Posterior vena cava (tissue), 2 donors: ENCODE measurements at places on chromosomes 16 and 17. TPM values are rescaled to one million over a fixed set of nuclear protein-coding genes. Genes with fewer than 3 reads are reported as not detected.
A peak's percentile ranks its signal among the peaks of the same experiment; 100 is the strongest.

GRCh38 chr17:79932451-79933306 is 93.4 kb upstream of the CBX4 start:
- DNase-seq: no peak

- DNase-seq: peak; percentile 92
Observed at GRCh38 chr16:566475-567372, at the start of gene NHLRC4. Gene NHLRC4 (plus strand): TSS chr16:567005. CDS start chr16:568048, 1,043 bp downstream.

Gene ZNF598
- total RNA-seq: 38.7 TPM

Gene MYH2
- 0.43 TPM for total RNA-seq

Gene DPEP1
- not detected for total RNA-seq

DNA sequence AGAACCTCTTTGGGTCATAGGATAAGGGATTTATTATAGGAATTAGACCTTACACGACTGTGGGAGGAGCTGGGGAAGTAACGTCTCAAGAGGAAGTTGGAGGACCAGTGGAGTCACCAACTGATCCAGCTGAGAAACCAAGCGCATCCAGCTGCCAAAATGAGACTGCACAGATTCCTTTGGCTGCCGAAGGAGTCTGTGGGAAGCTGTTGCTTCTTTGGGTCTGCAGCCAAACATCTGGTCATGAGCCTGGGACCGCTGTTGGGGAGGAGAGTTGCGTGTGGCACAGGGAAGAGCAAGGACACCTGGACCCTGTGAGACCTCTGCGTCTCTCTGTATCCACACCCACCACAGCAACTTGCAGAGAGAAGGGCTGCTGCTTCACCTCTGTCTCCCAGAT is 2.4 kb upstream of the NACA2 start:
- DNase-seq: no peak

Gene MT1A
- 52.7 TPM for total RNA-seq

GRCh38 chr17:80426671-80427326 is 11.8 kb downstream of the ENDOV start:
- peak; percentile 90 for DNase-seq

GRCh38 chr17:1792495-1793446 is 30.9 kb downstream of the SERPINF1 start:
- no peak for DNase-seq
